Left kidney (tissue), 8 donors: ENCODE measurements at places on chromosomes 5 and 9. TPM values are rescaled to one million over a fixed set of nuclear protein-coding genes. Genes with fewer than 3 reads are reported as not detected.
A peak's percentile ranks its signal among the peaks of the same experiment; 100 is the strongest.

GRCh38 chr9:20929276-20929675 lies 102.2 kb downstream of the HACD4 start:
- DNase-seq: no peak

Gene IFNA13
- polyA plus RNA-seq: not detected

Gene KIF3A
- polyA plus RNA-seq: 40.0 TPM

- peak; percentile 60 for DNase-seq
These were observed 5.2 kb upstream of the HDHD3 start for GRCh38 chr9:113381909-113382411.
